Right hindlimb (tissue), 1 donor: ENCODE measurements at places on chromosomes 11 and 22.

- peak; percentile 34 for DNase-seq
Measured at GRCh38 chr22:23862103-23862502, 4.4 kb downstream of the SLC2A11 start.

GRCh38 chr11:98227278-98227677 lies 793.5 kb upstream of the CNTN5 start:
- no peak for DNase-seq

- no peak for DNase-seq
Measured at GRCh38 chr11:20360650-20361049, 2.9 kb upstream of the HTATIP2 start.

DNA sequence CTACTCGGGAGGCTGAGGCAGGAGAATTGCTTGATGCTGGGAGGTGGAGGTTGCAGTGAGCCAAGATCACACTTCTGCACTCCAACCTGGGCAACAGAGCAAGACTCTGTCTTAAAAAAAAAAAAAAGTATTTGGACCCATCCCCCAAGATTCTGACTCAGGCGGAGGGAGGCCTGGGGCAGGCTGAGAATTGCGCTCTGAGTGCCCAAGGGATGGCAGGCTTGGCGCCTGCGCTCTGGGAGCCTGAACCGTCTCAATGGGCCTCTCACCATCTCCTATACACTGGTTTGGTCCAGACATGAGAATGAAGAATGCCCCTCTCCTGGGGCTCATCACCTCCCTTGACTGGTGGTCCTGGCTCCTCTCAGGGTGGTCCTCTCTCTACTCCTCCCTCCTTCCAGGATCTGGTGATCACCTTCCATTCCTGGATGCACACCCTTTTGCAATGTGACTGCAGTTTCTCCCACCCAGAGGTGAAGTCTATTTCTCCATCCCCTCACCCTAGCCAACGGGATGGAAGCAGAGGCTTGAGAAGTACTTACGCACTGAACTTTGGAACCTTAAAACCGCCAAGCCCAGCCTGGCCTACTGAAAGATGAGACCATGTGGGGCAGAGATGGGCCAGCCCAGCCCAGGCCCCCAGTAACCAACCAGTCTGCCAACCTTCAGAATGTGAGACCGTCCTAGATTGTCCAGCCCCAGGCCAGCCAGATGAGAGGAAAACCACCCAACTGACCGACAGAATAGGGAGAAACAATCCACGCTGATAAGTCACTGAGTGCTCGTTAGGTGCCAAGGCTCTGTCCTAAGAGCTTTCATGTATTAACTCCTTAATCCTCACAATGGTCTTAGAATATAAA lies 4.9 kb downstream of the POLR3H start:
- DNase-seq: no peak

DNA sequence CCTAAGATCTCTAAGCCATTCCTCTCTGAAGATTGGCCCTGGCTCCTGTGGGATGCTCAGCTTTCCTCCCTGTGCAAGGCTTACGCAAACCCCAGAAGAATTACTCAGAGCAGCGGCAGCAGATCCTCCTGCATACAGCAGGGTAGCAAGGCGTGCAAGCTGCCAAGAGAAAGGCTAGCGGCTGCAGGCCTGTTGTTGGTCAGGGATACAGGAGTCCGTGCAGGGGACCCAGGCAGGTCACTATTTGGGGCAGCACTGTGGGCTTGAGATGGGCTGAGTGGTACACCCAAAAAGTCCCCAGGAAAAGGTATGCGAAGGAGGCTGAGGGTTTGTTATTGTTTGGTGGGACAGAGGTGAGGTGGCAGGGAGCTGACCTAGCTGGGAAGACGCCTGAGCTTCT lies 1.5 kb downstream of the GLB1L2 start:
- no peak for DNase-seq

DNA sequence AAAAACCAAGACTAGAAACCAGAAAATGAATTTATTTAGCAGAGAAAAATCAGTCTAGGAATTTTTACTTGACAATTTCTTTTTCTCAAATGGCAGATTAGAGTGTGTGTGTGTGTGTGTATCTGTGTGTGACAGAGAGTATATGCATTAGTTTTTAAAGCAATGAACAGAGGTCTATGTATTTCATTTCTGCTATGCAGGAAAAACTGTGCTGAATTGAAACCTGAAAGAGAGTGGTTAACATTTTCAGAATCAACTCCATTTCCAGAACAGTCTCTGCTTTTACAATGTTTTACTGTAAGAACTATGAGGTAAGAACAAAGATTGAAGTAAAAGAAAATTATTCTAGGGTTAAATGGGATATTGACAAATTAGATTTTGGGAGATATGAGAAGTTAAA lies 114.8 kb downstream of the GRM5 start:
- DNase-seq: no peak

DNA sequence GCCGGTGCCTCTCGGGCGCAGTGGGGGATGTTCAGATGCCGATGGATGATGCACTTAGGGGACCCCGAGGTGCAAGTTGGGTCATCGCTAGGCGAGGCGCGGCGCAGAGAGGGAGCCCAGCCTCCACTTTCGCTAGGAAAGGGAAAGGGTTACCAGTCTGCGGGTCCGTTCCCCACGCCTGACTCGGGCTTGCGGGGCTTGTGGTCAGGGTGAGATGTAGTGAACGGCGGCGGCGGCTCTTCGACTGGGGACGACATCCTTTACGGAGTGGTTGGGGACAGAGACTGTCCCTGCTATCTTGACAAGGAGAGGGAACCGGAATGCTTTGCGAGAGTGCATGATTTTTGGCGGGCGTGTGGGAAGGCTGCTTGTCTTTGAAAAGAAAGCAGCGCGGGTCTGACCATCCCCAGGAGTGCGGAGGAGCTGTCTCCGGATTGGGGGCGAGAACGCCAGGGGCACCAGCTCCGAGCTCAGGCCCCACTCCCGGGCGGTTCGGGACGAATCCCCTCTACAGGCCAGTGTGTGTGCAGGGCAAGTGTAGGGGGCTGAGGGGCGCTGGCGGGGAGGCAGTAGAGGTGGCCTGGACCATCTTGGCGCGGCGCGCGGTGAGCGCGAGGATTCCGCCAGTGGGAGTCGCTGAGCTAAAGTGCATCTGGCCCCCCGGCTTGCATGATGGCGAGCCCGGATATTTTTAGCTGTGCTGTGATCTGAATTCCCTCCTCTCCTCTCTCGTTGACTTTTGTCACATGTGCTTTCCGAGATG lies 1.1 kb downstream of the FAT3 start:
- DNase-seq: peak; percentile 77

DNA sequence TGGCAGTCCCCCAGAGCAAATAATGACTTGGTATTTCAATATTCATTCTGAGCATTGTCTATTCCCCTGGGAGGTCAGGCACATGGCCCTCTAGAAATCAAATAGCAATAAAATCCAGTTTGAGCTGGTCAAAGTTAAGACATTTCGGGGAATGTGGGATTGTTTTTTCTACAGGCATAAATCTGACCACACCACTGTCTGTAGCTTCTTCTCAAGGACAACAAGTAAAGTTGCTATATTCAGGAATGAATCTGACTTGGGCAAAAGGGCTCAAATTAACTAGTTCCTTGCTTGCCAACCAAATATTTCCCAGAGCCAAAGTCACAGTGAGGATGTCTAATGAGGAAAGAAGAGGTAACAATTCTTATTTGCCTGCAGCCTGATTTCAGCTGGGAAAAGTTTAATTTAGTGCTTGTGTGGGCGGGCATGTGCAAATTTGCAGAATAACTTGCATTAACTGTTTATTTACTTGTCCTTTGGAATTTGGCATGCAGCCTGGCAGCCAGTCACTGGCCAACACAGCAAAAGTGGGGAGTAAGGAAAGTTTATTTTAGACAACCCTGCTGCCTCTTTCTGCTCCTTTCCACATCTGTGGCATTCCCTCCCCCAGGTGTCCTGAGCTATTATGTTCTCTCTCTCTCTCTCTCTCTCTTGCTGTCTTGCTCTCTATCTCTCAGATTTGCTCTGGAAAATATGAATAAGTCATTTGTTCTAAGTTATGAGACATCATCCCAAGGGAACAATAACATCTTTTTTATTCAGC lies 51.2 kb upstream of the ARHGAP20 start:
- DNase-seq: peak; percentile 59

DNA sequence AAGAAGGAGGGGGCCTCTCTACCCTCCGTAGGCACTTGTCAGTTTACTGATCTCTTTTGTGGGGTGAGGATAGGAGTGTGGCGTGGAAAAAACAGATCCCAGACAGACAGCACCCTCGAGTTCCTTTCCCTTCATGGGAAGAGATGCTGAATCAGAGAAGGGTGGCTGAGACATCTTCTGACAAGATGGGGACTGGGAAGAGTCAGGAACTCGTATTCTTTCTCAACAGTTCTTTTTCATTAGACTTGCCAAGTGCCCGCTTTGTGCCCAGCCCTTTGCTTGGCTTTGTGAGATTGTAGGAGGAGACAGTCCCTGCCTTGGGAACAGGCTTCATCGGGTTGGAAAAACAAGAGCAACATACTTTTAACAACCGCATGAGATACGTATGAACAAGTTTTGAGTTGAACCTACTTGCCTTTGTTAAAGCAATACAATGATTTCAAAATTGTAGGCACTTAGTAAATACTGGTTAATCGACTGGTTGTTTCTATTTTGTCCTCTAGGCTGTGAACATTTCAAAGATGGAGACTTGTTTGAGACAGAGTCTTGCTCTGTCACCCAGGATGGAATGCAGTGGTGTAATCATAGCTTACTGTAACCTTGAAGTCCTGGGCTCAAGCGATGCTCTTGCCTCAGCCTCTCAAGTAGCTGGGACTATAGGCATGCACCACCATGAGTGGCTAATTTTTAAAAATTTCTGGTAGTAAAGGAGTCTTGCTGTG lies 1.1 kb downstream of the RRM1 start:
- DNase-seq: no peak

GRCh38 chr11:110072930-110073329 lies 20.3 kb upstream of the ZC3H12C start:
- DNase-seq: no peak

GRCh38 chr22:42637555-42637954 lies 2.8 kb downstream of the ATP5MGL start:
- no peak for DNase-seq

DNA sequence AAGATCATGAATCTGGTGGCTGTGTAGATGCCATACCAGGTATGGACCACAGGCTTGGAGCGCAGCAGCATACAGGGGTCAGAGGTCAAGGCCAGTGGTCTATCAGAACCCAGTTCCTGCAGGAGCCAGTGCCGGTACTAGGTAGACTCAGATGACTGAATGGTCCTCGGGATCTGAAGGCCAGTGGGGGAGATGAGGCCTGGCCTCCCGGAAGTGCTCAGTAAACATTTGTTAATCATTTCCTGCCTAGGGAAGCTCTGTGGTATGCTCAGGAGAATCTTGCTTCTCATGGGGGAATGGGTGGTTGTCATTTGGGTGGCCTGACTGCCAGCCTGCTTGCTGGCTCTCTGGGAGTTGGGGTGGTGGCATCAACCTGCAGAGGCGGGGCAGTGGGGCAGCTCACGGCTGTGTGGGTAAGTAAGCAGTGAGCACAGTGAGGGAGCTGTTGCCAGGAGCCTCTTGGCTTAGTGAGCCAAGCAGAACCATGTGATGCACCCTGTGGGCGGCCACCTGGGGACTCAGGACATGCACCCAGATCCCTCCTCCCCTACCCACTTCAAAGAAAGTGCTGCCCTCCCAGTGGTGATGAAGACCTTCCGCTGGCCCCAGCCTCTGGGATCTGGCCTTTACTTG lies 33.0 kb downstream of the PTPRJ start:
- no peak for DNase-seq

DNA sequence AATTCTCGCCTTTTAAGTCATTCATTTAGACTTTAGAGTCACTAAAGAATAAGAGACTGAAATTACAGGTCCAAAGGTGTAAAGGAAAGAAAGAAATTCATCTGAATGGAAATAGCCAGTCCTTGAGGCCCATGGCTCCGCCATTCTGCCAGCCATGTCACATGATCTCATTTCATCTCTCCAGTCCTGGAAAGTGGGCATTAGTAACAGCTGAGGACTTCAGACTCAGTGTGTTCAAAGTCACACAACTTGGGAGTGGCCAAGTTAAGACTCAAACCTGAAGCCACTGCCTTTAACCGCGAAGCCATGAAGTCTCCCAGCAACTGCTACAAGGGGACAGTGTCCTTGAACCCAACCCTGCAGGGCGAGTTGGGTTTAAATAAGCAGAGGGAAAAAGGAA lies 103.7 kb downstream of the PRR5L start:
- no peak for DNase-seq

DNA sequence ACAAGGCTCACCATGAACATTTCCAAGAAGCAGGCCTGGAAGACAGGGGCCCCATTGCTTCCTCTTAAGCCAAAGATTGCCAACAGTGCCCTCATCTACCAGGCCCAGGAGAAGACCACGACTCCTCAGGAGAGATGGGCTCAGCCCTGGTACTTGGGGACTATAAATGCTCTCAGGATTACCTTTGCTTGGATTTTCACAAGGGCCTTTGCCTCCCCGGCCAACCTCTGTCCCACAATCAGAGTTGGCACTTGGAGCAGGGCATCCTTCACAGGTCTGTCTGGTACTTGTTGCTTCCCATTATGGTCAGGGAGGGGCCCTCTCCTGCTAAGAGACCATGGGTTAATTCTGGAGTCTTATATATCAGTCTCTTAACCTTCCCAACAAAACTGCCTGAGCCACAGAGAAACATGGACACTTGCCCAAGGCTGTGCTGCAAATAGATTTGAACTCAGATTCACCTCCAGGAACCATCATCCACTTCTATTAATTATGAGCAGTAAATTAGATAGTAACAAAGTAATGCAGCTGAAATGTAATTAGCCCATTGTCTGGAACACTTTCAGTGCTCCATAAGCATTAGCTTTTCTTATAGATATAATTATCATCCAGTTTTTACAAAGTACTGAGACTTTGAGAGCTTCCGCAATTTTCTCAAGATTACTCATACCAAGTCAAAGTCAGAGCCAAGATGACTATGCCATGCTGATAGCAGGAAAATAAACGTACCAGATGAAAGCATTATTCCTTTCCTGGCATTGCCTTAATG lies 33.5 kb downstream of the POU2AF3 start:
- no peak for DNase-seq

- DNase-seq: no peak
Measured at GRCh38 chr22:50613291-50613981, 12.8 kb downstream of the MAPK8IP2 start.

DNA sequence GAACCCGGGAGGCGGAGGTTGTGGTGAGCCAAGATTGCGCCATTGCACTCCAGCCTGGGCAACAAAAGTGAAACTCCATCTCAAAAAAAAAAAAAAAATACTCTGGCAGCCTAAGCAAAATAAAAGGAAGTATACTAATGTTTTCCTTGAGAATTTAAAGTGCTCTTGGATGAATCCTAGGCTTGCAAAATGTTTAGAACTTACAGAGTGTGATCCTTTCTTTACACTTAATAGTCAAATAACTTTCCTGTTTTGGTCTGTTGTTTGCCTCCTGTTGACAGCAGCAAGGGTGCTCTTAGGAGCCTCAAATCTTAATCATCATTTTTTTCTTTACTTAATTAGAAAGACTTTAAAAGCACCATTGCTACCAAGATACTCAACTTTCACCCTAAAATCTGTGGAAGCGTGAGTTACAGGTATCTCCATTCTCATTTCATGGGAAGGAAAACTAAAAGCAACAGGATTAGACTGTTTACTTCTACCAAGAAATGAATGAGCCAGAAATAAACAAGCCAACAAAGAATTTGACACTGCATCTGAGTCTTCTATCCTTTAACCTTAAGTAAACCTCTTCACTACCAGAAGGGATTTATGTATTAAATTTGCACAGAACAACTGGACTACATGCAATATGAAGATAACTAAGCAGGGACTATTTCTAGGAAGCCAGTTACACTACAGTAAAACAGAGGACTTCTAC lies 38.7 kb upstream of the CRTAM start:
- no peak for DNase-seq
